Suprapubic skin (tissue), 4 donors: ENCODE measurements at places on chromosomes 11 and 22.

GRCh38 chr11:122100756-122101080 is 15.3 kb downstream of the BLID start:
- DNase-seq = no peak

DNA sequence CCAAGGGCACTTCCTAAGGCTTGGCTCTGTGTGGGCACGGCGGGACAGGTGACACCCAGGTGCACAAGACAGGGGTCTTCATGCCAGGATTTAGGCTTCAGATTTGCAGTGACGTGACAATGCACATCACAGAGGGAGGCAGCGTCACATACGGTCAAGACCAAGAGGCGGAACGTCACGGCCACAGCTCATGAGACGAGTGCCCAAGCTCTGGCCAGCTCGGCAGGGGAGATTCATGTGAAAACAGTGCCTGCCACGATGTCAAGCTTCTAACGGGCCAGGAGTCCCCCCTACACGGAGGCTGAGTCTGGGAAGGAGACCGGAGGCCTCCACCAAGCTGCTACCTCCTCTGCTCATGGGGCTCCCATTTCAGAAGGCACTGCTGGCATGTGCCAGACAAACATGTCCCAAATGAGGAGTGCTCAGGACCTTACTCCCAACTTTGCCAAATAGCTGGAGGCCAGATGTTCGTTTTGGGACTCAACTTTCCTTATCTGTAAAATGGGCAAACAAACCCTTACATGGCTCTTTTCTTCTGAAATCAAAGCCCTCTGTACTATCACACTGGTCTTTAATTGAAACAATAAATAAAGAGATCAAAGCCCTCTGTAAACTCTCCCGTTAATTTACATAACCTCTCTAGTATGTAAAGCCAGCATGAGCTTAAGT is 16.6 kb downstream of the VPS37C start:
- DNase-seq = no peak

DNA sequence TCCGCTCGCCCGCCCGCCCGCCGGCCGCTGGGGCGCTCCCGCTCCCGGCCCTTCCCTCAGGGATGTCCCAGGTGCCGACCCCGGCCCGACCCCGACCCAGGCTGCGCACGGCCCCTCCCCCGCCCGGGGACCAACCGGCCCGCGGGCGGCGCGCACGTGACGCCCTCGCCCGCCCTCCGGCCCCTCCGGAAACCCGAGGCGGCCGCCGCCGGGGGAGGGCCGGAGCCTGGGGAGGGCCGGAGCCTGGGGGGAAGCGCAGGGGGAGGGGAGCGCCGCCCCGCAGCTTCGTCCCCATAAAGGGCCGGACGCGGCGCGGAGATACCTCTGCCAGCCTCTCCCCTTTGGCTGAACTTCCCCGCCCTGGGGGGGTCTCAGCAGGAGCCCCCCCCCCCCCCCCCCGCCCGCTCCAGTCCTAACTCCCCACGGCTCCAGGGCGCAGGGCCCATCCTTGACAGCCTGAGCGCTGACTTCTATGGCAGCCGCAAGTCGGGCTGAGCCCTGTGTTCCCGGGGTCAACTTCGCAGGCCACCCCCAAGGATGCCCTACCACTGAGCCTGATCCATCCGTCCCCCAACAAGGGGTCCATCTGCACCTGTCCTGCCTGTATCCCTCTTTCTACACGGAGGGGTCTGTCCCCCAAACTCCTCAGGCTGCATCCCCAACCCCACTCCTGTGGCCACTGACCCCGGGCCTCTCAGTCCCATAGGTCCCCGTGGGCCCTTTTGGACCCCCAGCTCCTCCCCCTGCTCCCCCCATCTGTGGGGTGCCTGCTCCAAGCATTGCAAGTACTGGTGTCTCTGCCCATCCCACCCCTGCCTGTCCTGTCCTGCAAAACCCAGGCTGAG is at the start of gene MAPK12:
Gene MAPK12 (minus strand): TSS at position 69 of the 845 bp plus-strand sequence. CDS start 174 bp downstream, outside the sequence.
- DNase-seq = no peak

GRCh38 chr22:41198027-41198580 is 7.0 kb upstream of the L3MBTL2 start:
- no peak for DNase-seq

GRCh38 chr11:19973136-19973635 is 187.1 kb downstream of the DBX1 start:
- no peak for DNase-seq

DNA sequence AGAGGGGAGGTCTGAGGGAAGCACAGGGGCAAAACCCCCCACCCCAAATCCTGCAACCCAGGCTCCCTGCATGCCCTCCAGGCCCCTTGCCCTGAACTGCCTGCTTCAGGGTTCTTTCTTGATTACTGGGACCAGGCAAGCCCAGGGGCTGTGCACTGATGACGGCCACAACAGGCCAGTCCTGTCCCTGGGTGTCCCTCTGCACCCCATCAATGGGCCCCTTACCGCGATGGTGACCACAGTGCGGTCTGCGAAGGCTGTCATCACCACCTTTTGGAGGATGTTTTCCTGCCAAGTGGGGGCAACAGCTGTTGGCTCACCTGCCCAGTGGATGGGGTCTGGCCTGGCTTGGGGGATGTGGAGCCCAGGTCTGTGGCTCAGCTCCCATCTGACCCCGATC is 5.0 kb upstream of the KCNJ11 start:
- DNase-seq = no peak

- DNase-seq = no peak
Observed at GRCh38 chr11:72833811-72834493, 19.7 kb downstream of the ATG16L2 start.

GRCh38 chr11:27447288-27448183 is 25.1 kb downstream of the LGR4 start:
- DNase-seq = no peak

DNA sequence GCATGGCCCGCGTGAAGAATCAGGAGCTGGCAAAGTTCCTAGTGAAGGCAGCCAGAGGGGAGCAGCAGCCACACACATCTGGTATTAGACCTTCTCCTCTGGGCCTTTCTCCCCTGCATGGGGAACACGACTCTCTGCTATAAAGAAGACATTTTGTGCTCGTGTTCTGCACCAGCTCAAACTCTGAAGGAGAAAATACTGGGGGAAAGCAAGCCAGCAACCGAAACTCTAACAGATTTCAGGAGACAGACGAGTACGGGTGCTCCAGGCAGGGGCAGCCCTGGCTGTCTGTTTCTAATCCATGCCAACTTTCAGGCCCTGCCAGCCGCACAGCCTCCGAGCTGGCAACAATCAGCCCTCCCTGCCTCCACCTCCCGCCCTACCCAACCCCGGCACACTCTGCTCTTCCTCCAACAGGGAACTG is 296.3 kb downstream of the BRD1 start:
- DNase-seq = no peak

DNA sequence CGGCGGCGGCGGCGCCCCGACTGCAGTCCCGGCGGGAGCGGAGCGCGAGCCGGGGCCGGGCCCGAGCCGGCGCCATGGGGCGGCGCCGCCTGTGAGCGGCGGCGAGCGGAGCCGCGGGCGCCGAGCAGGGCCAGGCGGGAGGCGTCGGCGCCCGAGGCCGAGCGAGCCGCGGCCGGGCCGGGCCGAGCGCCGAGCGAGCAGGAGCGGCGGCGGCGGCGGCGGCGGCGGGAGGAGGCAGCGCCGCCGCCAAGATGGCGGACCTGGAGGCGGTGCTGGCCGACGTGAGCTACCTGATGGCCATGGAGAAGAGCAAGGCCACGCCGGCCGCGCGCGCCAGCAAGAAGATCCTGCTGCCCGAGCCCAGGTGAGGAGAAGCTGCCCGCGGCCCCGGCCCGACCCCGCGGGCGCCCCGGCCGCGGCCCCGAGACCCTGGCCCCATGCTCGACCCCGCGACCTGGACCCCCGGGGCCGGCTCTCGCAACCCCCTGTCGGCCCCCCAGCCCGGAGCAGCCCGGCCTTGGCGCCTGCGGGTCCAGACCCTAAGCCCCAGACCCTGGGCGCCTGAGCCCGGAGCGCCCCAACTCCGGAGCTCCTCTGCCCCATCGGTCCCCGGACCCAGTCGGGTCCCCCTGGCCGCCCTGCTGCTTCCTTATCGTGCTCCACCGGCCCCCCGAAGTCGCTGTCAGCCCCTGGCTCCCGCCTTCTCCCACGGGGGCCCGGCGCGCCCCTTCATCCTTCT is at the start of gene GRK2:
Gene GRK2 (plus strand): TSS at position 25 of the 739 bp plus-strand sequence. CDS start 227 bp downstream, at position 252.
- DNase-seq = no peak

DNA sequence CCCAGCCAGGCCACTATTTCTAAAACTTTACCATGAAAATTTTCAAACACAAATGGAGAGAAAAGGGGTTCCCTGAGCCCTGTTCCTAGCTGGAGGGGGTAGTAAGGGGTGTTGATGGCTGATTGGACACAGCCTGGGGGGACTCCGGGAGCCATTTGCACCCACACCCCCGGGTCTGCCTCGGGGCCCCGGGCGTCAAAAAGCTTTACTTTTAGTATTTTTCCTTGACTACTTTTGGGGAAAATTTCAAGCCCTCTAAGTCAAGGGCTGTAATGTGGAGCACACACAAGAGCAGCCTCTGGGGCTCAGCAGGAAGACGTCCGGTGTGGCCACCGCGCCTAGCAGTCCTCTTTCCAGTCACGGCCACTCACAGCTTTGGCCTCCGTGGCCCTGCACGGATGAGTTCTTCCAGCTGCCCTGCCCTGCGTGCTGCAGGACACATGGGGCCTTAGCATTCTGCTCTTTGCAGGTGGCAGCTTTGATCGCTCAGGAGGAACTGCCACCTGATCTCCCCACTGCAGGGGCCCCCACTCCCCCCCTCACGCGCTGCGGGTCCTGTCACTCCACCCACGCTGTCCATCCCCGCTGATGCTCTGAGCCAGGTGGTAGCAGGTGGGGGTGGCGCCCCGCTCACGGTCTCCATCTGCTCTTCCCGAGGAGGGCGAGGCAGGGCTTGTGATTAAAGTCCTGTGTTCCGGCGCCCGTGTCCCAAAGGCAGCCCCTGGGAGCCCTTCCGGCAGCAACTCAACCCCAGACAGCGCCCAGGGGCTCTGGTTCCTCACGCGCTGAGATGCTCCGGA is 14.4 kb downstream of the RNH1 start:
- DNase-seq = no peak

DNA sequence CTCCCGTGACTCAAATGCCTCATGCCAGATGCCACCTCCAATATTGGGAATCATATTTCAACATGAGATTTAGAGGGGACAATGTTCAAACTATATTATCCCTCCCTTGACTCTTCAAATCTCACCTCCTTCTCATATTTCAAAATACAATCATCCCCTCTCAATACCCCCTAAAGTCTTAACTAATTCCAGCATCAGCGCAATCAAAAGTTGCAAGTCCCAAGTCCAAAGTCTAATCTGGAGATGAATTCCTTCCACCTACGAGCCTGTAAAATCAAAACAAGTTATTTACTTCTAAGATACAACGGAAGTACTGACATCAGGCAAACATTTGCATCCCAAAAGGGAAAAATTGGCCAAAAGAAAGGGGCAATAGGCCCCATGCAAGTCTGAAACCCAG is 67.2 kb upstream of the SC5D start:
- DNase-seq = no peak

GRCh38 chr22:44423556-44424358 is 74.3 kb downstream of the RTL6 start:
- no peak for DNase-seq

DNA sequence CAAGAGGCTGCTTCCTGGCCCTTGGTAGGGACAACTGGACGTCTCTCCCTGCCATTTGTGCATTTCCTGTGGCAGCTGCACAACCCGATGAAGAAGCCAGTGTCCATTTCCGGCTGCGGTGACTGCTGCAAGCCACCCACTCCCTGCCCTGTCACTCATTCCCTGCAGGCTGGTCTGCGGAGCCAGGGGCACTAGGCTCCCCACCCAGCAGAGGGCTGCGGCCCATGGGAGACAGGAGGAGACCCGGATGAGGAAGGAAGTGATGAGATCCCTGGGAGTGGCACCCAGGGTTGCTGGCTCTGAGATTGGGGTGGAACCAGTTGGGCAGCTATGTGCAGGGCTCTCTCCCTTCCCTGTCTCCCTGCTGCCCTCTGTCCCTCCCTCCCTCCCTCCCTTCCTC is 10.0 kb upstream of the MYRF start:
- no peak for DNase-seq

- no peak for DNase-seq
Observed at GRCh38 chr11:60235321-60235720, 7.6 kb downstream of the MS4A4E start.

- DNase-seq = no peak
Observed at GRCh38 chr22:42180349-42180842, 49.8 kb upstream of the CYP2D6 start.

- DNase-seq = peak; percentile 82
Observed at GRCh38 chr11:65424205-65425104, 1.9 kb downstream of the NEAT1 start.

GRCh38 chr22:43851058-43851978 is 11.0 kb downstream of the SULT4A1 start:
- DNase-seq = peak; percentile 58

DNA sequence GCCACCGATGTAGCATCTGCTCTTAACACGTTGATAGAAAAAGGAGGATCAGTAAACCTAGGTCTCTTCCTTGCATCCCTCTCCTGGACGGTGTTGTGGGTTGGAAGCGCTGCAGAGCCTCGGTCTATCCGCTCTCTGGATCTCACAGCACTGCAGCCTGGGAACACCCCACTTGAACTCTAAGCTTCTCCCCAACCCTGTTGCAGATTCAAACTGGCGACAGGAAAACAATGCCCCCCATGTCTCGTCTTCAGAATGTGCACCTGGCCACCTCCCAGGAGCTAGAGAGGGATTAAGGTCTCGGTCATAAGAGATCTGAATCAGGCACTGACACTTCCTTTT is 454 bp downstream of the TMEM218 start:
- no peak for DNase-seq

- DNase-seq = no peak
Observed at GRCh38 chr11:130427581-130428315, 661 bp downstream of the ADAMTS8 start.

DNA sequence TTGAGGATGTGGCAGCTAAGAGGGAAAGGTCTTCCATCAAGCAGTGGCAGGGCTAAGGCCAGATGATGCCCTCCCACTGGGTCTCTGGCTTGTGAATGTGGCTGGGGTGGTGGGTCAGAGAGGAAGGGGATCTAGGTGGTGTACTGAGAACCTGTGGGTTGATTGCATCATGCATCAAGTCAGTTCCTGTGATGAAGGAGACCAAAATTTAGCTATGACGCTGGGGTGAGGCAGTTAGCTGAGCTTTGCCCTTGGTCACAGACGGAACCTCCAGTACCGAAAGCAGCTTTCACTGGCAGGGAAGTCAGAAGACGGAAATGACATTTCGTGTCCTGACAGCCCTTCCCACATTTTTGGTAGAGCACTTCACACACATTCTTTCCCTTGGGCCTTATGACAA is 20.7 kb downstream of the ATG16L2 start:
- no peak for DNase-seq
